Activated CD4-positive, CD25-positive, alpha-beta regulatory T cell (primary cell): ENCODE measurements at places on chromosomes 7 and 10.

GRCh38 chr7:42096681-42097561, 140.1 kb downstream of the GLI3 start:
- DNase-seq = no peak

GRCh38 chr7:47354831-47355541, 226.9 kb downstream of the TNS3 start:
- DNase-seq = no peak

GRCh38 chr10:19941206-19941880, 125.1 kb downstream of the PLXDC2 start:
- no peak for DNase-seq

- no peak for DNase-seq
Observed at GRCh38 chr10:70683601-70683934, 11.3 kb downstream of the ADAMTS14 start.

DNA sequence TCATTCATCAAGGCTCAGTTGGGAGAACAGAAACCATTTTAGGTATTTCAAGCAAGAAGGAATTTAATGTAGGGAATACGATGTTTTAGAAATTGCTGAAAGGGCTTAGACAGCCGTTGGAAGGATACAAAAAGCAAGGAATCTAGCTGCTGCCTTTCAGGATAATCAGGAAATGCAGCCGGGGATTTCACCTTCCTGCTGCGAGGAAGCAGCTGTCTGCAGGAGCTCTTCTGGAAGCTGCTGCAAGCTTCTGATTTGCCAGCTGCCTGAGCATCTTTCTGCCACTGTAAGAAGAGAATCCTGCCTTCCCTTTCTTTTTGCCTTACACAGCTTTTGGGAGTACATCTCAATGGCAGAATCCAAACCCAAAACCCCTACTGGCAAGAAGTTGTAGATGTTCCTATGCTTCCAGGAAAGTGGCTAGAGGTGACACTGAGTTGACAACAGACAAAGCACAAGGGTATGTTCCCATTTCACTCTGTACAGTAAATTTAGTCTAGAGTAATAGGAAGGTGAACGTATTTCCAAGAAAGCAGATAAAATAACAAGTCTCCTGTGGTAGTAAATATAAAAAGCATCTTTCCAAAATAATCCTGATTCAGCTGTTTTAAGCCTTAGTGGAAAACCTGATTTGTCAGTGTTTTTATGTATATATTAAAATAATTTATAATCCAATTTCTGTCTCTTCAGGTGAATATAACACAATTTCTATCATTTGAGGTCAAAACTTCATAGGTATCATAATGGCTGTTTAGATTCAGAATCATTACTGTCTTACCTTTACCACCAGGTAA, 148.4 kb upstream of the LRGUK start:
- no peak for DNase-seq

GRCh38 chr7:2131341-2131740, 101.4 kb downstream of the MAD1L1 start:
- no peak for DNase-seq

- DNase-seq = no peak
Observed at GRCh38 chr10:25017154-25017590, 760 bp downstream of the THNSL1 start.

DNA sequence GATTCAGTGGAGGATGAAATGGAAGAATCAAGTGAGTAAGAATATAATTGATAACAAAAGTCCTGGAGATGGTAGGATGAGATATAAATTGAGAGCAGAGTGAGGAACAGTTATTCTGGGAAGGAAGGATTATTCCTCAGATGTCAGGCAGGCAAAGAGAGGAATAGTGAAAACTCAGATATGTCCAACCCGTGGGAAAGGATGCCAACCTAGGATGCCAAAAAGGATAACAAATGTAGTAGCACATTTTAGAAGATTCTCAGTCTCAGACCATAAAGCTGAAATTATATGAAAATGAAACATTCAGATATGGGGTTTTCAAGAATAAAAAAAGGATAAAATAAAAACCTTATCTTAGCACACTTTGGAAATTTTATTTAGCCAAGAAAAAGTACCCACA, 131.1 kb downstream of the SEMA3C start:
- no peak for DNase-seq

GRCh38 chr10:124106241-124106879, 13.0 kb upstream of the CHST15 start:
- no peak for DNase-seq

- no peak for DNase-seq
Observed at GRCh38 chr7:26789481-26790184, 74.8 kb downstream of the SKAP2 start.

DNA sequence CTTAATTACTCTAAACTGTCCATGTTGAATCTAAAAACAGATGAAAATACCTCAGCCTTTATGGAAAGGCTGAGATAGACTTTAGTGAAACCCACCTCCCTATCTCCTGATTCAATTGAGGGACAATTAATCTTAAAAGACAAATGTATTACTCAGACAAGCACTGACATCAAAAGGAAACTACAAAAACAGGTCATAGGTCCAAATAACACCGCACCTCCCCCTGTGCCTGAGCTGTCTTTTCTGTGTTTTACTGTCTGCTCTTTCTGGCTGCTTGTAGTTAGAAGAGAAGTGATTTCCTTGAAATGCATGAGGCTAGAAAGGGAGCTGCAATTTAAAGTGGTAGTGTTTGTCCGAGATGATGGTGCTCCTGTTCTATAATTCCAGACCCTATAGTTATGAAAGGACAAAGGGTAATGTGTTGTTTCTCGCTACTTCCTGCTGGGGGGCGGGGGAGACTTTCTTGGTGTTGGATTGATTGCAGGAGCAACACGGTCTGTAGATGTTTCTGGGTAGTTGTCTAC, 16.0 kb downstream of the AKR1C8 start:
- no peak for DNase-seq

DNA sequence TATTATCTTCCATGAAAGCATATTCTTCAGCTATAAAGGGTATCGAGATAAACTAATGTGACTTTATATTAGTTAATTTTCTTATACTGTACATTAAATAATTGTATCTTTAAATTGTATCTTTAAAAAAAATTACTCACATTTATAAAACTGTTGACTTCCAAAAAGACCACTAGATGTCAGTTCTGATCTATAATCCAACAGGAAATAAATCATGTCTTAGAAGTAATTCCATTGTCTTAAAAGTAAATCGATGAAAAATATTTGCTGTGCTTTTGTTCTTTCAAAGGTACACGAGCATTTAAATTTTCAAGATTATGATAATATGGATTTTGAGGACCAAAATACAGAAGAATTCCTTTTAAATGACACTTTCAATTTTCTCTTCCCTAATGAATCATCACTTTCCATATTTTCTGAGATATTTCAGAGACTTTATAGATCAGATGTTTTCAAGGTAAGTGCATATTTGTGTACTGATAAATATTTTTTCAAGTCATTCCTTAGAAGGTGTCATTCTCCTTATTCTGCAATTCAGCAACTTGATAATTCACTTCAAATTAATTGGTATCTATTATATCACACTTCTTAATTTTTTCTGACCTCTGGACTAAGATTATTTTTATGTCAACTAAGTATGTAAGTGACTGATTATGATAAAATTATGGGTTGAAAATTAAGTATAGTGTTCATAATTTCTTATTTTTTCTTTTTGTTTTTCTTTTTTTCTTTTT, 138.5 kb downstream of the CPED1 start:
- no peak for DNase-seq

DNA sequence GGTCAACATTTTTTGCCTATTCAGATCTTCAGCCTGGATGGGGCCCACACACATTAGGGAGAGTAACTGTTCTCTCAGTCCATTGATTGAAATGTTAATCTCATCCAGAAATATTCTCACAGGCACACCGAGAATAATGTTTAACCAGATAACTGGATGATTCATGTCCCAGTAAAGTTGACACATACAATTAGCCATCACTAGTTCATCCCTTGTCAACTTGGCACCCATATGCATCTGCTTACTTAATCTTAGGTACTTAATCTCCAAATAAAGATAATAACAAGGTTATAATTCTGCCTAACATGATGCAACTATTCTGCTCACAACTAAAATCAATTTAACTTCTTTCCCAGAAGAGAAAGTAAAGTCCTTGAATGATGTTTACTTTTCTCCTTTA, 502.6 kb downstream of the ADRA2A start:
- no peak for DNase-seq
